ENCODE measurements at places on chromosomes 2 and 18. TPM values are rescaled to one million over a fixed set of nuclear protein-coding genes. Genes with fewer than 3 reads are reported as not detected.

Gene VWA3B
- total RNA-seq, result 1.5 TPM

Gene ARHGAP28
- total RNA-seq, result 27.8 TPM

- peaks cover 13% of the 10 kb centered on the region for H3K4me1 ChIP-seq
- H3K4me3 ChIP-seq, result no peak overlapping the region
- DNase-seq, result no peak
- no peaks in the 10 kb centered on the region for H3K36me3 ChIP-seq
- no peaks in the 10 kb centered on the region for H3K27me3 ChIP-seq
Measured at GRCh38 chr2:2739231-2739795, 408.2 kb upstream of the MYT1L start.

Gene KIDINS220
- total RNA-seq, result 151 TPM

GRCh38 chr18:53838746-53839145 lies 385.7 kb downstream of the MBD2 start:
- H3K27ac ChIP-seq, result no peak overlapping the region
- no peak for DNase-seq
- H3K4me1 ChIP-seq, result no peaks in the 10 kb centered on the region
- no peak overlapping the region for H3K4me3 ChIP-seq
- H3K36me3 ChIP-seq, result no peaks in the 10 kb centered on the region
- H3K27me3 ChIP-seq, result no peaks in the 10 kb centered on the region

Gene TUBB8B
- not detected for total RNA-seq

DNA sequence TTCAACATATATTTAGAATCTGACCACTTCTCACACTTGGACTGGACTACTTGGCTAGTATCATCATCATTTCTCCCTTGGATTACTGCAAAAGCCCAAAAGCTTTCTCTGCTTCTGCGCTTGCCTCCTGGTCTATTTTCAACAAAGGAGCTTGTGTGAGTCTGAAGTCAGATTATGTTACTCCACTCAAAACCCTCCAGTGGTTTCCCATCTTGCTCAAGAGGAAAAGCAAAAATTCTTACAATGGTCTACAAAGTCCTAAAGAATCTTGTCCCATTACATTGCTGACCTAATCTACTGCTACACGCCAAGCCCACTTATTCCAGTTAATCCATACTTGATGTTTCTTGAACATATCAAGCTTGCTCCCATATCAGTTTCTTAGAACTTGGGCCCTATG lies 9.6 kb downstream of the PREPL start:
- no peaks in the 10 kb centered on the region for H3K27me3 ChIP-seq
- no peak for DNase-seq
- H3K4me3 ChIP-seq, result no peak overlapping the region
- peaks cover 6% of the 10 kb centered on the region for H3K36me3 ChIP-seq
- H3K27ac ChIP-seq, result no peak overlapping the region

Gene FEV
- not detected for total RNA-seq

GRCh38 chr18:39841482-39842365 lies 2113.3 kb upstream of the PIK3C3 start:
- peak overlapping the region; percentile 48 for H3K27ac ChIP-seq
- peak; percentile 72 for DNase-seq
- peak overlapping the region; percentile 42 for H3K4me3 ChIP-seq
- H3K36me3 ChIP-seq, result no peaks in the 10 kb centered on the region
- no peaks in the 10 kb centered on the region for H3K27me3 ChIP-seq

GRCh38 chr18:34809451-34810072 lies 99.5 kb downstream of the DTNA start:
- no peak for DNase-seq
- no peak overlapping the region for H3K27ac ChIP-seq
- no peak overlapping the region for H3K4me3 ChIP-seq
- no peaks in the 10 kb centered on the region for H3K27me3 ChIP-seq
- H3K4me1 ChIP-seq, result peaks cover 5% of the 10 kb centered on the region

DNA sequence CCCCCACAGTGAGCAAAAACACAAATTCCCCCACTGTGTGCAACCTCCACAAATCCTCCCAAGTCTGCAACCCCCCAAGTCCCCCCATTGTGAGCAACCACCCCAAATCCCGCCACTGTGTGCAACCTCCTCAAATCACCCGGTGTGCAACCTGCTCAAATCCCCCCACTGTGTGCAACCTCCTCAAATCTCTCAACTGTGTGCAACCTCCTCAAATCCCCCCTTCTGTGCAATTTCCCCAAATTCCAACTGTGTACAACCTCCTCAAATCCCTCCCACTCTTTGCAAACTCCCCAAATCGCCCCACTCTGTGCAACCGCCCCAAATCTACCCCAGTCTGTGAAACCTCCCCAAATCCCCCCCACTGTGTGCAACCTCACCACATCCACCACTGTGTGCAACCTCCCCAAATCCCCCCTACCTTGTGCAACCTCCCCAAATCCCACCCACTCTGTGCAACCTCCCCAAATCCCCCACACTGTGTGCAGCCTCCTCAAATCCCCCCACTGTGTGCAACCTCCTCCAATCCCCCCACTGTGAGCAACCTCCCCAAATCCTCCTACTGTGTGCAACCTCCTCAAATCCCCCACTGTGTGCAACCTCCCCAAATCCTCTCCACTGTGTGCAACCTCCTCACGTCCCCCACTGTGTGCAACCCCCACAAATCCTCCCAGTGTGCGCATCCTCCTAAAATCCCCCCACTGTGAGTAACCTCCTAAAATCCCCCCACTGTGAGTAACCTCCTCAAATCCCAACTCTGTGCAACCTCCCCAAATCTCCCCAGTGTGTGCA lies 115.2 kb downstream of the TPO start:
- no peak overlapping the region for H3K4me3 ChIP-seq
- no peaks in the 10 kb centered on the region for H3K27me3 ChIP-seq
- no peaks in the 10 kb centered on the region for H3K4me1 ChIP-seq
